ENCODE measurements at places on chromosomes 12 and 14. TPM values are rescaled to one million over a fixed set of nuclear protein-coding genes. Genes with fewer than 3 reads are reported as not detected.
A peak's percentile ranks its signal among the peaks of the same experiment; 100 is the strongest.

DNA sequence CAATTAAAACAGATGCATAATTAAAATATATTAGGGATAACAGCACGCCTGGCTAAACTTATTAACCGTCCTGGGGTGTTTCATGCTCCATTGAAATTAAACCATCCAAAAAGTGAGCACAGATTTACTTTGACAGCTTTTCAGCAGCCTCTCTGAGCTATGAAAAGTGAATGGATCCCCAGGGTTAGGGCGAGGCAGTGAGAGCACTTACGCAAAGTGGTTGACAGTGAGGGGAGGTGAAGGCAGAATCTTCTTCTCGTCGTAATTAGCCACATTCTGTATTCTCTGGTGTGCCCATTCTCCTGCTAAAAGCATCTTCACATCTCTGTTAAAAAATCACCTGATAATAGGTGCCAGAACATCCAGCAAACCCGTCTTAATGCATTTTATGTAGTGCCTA, 1.9 kb downstream of the TMTC2 start:
- DNase-seq = no peak

DNA sequence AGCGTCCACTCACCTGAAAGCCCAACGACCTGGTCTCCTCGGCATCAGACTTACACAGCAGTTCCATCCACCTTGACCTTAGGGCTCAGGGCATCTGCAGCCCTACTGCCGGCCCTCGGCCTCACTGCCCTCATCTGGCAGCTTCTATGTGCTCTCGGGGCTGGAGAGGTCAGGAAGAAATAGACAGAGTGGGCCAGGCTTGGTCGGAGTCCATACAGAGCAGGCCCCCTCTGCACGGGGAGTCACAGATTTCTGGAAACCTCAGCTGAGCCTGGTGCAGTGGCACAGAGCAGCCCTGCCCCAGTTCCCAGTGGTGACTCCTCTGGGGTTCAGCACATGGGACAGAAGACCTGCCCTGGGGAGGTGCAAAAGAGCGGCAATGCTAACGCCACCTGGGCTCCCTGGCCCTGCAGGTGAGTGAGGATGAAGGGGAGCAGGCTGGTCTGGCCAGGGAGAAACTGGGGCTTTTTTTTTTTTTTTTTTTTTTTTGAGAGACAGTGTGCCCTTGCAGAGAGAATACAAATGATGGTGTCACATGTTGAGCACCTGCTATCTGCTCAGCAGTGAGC, 190.1 kb upstream of the PRMT8 start:
- DNase-seq = no peak

The CCNK gene
- total RNA-seq = 9.7 TPM

- no peak for DNase-seq
These were observed 30.9 kb upstream of the KLRD1 start for GRCh38 chr12:10276774-10277173.

GRCh38 chr12:50971946-50972345, 19.6 kb downstream of the HIGD1C start:
- DNase-seq = no peak

The AKAP5 gene
- total RNA-seq = 0.60 TPM

DNA sequence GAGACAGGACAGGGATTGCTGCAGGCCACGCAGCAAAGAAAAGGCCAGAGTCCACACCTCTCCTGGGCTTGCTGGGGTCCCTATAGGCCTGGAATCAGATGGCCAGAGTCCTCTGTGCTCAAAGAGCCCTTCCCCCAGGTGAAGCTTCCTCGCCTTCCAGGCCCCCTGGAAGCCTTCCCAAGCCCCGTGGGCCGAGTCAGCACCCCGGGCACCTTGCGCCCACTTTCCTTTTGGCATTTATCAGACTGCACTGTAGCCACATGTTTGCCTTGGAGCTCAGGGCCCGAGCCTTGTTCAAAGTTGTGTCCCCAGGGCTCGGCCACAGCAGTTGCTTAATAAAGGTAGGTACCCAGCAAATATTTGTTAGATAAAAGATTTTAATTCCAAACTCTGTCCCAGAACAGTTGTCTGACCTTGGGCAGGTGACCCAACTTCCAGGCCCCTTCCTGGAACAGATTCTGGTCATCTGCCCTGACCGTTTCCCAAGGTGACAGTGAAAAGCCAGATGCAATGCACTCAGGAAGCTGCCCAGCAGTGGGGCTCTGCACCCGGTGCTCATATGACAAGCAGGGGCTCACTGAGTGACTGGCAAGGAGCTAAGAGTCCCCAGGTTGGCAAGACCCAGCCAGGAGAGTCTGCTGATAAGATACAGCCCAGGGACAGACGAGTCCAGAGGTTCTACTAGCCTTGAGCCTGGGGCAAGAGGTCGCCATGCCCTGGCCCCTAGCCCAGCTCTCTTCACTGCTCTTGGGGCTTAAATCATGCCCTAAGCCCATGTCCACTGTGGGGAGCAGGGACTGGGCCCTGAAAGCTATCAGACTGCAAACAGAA, 81.2 kb downstream of the PITPNM2 start:
- no peak for DNase-seq

GRCh38 chr14:22429546-22430294, 159.3 kb downstream of the DAD1 start:
- DNase-seq = no peak

The ANO2 gene
- total RNA-seq = not detected

The TRHDE gene
- 0.74 TPM for total RNA-seq

The KRT6C gene
- total RNA-seq = not detected

The PPP1R3E gene
- total RNA-seq = 9.5 TPM

The CAPZA3 gene
- not detected for total RNA-seq

DNA sequence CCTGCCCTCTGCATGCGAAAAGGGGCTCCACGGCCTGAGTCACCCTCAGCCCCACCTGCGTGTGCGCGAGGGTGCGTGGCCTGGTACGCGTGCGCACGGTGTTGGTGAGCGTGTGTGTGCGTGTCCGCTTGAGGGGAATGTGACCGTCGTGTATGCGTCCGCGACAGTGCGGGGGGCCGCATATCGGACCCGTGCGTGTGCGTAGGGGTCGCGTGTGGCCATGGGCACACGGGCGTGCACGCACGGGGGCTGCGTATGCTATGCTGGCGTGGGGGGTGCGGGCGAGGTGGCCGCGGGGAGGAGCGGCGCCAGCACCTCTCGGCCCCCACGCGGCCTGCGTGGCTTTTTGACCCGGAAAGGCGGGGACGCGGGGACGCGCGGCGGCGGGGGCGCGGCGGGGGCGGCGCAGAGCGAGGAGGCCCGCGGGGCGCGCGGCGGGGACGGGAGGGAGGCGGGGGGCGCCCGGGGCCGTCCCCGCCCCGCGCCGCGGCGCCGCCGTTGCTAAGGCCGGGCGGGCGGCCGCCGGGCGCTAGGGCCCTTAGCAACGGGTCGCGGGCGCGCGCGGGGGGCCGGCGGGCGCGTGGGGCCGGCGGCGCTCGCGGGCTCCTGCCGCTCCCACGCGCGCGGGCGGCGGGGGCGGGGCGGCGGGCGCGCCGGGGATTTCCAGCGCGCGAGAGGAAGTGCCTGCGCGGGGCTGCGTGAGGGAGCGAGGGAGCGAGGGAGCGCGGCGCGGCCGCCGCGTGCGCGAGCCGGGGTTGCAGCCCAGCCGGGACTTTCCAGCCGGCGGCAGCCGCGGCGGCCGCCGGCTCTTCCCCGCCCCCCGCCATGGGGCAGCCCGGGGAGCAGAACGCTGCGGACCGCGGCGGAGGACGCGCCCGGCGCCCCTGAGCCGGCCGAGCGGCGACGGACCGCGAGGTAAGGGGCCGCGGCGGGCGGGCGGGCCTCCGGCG, at the start of gene TRAF3:
TRAF3 (plus strand) TSS at position 689 of the 950 bp plus-strand sequence. CDS start 92,753 bp downstream, outside the sequence.
- no peak for DNase-seq

The KCNA1 gene
- not detected for total RNA-seq

The NDRG2 gene
- 12.2 TPM for total RNA-seq

GRCh38 chr12:27394676-27395075, 51.9 kb upstream of the SMCO2 start:
- DNase-seq = no peak

The IGF1 gene
- total RNA-seq = not detected

DNA sequence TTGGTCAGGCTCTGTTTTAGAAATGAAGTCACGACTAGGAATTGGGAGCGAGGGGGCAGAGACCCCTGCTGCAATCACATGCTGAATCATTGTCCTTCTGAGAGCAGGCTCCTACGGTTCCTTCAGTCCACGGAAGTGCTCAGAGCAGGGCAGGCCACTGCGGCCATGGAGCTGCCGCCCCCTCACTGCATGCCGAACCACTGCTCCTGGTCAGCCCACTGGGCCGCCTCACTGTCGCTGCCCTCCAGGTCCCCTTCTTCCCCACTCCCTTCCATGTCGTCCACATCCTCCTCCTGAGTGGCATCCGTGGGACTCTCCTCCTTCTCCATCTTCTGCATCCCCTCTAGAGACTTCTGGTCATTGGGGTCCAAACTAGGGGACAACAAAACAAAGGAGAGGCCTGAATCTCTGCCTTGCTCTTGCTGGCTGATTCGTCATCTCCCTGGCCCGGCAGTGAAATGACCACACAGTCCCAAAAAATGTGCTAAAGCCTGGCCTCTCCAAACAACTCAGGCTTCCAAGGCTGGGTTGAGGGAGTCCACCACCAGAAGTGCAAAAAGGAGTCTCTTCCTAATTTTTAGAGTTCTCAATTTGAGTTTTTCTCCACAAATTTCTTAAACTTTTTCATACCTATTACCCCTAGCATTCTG, 29.4 kb downstream of the ANAPC7 start:
- DNase-seq = no peak

DNA sequence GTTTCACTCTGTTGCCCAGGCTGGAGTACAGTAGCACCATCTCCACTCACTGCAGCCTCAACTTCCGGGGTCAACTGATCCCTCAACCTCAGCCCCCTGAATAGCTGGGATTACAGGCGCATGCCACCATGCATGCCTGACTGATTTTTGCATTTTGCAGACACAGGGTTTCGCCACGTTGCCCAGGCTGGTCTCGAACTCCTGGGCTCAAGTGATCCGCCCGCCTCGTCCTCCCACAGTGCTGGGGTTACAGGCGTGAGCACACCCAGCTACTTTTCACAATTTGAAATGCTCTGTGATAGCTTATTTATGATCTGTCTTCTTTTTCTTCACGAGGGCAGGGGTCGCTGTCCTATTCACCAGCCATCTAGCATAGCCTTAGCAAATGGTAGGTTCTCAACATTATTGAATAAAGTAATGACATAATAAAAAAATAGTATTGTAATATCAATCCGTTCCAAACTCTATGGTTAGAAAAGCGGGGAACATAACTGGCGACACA, 477 bp upstream of the DDX47 start:
- no peak for DNase-seq

GRCh38 chr12:42639556-42639955, 50.0 kb upstream of the PRICKLE1 start:
- DNase-seq = no peak

DNA sequence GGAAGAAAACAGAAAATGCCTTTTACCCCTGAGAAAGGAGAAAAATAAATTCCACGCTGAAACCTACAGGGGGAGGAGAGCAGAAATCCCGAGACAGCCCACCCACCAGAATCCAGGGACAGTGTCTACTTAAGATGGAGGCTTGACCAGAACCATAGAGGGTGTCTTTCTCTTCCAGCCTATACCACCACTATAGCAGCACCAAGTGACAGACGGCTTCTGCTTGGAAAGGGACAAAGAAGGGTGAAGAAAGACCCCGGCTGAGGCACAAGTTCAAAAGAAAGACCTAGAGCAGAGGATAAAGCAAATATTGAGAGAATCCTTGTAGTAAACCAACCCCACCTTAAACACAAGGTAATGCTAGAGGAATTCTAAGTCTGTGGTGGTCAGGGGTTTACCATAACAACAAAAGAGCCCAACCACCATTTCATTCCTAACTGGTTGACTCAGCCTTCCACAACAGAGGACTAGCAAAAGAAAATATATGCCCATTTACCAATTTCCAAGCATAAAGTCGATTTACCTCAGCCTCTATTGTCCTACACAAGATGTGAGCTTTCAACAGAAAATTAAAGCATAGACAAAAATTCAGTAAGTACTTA, 105.3 kb upstream of the FOXG1 start:
- DNase-seq = peak; percentile 25

GRCh38 chr12:107537464-107538119, 148.0 kb upstream of the PWP1 start:
- no peak for DNase-seq

DNA sequence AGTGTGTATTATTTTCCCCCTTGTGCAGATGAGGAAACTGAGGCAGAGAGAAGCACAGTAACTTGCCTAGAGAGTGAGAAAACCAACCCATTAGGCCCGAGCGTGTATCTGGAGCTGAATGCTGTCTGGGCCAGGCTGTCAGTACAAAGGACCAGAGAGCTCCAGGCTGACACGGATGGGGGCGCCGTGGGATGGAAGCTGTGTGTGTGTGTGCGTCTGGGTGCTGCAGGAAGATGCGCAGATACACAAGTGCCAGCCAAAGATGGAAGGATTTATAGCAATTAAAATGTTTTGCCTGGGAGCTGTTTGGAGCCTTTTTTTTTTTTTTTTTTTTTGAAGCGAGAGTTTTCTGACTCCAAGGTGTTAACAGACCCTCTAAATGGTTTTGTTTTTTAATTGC, 53.7 kb upstream of the GPATCH2L start:
- DNase-seq = no peak

DNA sequence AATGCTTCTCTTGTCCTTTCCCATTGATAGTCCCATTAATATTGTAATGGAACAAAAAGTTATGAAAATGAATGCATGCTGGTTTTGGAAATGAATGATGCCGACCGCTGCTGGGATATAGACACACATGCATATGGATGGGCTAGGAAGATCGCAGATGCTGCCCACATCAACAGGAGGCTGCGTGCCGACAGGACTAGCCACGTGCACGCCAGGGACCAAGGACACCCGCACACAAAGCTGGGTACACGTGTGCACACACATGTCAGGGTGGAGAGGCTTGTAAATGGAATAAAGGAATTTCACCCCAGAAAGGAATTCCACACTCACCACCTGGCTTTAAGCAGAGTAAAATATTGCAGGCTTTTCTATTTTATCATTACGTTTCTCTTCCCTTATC, 153.8 kb upstream of the VASH1 start:
- DNase-seq = no peak

- DNase-seq = no peak
These were observed 416.0 kb downstream of the LRIG3 start for GRCh38 chr12:58504143-58504938.

- no peak for DNase-seq
These were observed 83.9 kb downstream of the BMP4 start for GRCh38 chr14:53872681-53873089.

The BIN2 gene
- not detected for total RNA-seq

The ITGB7 gene
- 3.3 TPM for total RNA-seq

The TMEM30B gene
- total RNA-seq = 19.6 TPM

DNA sequence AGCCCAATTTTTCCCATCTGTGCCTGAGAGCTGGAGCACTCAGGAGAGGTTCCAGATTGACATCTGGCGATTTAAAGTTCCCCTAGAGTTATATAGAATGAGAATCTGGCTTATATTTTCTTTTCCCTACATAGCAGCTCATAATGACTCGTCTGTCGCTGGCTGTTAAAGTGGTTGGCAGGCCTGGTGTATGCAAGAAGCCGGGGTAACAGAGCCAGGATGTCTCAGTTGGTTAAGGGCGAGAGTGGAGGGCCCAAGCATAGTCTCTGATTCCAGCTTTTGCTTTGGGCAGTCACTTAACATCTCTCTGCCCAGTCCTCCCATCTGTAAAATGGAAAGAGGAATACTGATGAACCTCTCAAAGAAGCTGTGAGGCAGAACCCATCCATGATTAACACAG, 751.6 kb downstream of the NOVA1 start:
- no peak for DNase-seq
